ENCODE measurements at places on chromosomes 2 and 18.

- no peak for DNase-seq
These were observed 4.1 kb upstream of the SLC39A10 start for GRCh38 chr2:195652911-195653310.

DNA sequence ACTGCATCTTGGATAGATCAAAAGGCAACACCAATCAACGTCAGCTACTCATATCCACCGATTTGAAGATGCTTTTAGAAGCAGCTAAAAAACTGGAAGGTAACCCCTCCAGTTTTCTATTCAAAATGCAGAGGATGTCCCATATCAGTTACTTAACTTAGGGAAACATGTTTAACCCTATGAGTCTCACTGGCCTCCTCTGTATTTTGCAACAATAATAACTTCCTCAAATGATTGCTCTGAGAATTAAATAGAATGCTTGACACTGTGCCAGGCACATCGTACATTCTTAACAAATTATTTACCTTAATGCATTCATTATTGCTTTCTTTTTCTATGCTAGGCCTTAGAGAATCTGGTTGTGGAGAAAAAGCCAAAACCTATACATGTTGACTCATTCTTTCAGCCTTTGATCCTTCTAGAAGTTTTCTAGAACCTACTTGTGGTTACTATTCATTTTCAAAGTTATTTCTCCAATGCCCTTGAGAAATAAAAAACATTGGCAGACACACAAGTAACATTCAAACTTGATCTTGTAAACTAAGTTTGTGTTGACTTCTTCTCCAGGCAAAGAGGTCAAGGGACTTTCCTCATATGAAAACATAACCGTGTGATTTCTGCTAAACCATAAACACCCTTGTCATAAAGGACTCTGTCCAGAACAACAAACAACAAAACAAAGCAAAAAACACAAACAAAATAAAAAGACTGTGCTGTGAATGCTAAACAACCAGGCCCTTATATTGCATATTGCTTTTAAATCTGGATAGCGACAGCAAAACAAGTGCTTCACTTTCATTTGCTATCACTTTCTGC lies 4.6 kb downstream of the DOCK10 start:
- DNase-seq = no peak

- no peak for DNase-seq
These were observed 227.9 kb downstream of the CDH2 start for GRCh38 chr18:27948986-27949385.

GRCh38 chr2:17160594-17160993 lies 357.6 kb downstream of the RAD51AP2 start:
- no peak for DNase-seq

GRCh38 chr2:236576953-236577352 lies 7.3 kb downstream of the ACKR3 start:
- DNase-seq = no peak

DNA sequence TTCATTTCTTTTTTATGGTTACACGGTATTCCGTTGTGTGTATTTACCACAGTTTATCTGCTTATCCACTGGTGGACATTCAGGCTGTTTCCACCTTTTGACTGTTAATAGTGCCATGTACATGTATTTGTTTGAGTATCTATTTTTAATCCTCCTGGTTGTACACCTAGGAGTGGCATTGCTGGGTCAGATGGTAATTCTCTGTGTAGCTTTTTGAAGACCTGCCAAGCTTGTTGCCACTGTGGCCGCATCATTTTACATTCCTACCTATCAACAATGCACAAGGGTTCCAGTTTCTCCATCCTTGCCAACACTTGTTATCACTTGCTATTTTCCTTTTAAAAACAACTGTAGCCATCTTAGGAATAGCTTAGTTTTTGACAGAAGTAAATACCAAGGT lies 13.3 kb downstream of the MPHOSPH10 start:
- DNase-seq = no peak

DNA sequence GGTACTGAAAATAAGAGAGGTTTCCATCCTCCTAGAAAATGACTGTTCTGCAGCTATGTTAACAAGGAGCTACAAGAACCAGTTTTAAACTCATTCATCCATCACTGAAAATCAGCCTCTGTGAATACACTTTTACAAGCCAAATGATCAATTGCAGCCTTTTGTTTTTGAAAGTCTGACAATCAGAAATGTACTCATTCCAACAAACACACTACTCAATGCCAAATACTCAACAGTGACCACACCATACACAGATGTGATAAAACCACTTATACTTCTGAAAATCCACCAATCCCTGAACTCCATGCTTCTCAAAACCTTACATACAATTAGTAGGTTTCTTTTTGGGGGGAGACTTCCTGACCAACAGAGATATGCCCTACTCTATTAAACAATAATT lies 663.9 kb upstream of the CHAC2 start:
- no peak for DNase-seq

- DNase-seq = no peak
These were observed 1.1 kb downstream of the MYCN start for GRCh38 chr2:15941481-15941850.

DNA sequence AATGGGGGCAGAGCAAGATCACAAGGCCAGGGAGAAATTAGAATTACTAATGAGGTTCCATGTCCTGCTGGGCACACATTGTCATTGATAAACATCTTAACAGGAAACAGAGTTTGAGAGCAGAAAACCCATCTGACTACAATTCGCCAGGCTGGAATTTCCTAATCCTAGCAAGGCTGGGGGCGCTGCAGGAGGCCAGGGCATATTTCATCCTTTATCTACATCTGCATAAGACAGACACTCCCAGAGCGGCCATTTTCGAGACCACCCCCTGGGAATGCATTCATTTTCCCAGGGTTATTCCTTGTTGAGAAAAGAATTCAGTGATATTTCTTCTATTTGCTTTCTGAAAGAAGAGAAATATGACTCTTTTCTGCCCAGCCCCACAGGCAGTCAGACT lies 152.7 kb downstream of the SUCLG1 start:
- DNase-seq = no peak

GRCh38 chr2:234747032-234747431 lies 204.8 kb upstream of the SH3BP4 start:
- DNase-seq = no peak

DNA sequence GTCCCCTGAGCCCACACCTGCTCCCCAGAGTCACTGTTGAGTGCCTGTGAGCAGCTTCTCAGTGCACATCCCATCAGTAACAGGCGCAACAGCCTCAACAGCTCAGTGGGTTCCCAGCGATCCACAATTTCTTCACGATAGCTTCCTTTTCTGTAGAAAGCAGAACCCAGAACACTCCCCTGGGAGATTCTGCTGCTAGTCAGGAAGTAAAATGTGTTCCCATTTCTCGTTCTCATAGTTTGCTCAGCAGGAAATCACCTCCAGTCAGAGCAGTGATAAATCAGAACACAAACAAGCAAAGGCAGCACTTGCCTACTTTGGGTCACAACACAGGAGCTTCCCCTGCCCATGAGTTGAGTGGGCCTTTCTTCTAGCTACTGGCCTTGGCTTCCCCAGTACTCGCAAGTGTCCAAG lies 48.9 kb upstream of the ATG16L1 start:
- no peak for DNase-seq

DNA sequence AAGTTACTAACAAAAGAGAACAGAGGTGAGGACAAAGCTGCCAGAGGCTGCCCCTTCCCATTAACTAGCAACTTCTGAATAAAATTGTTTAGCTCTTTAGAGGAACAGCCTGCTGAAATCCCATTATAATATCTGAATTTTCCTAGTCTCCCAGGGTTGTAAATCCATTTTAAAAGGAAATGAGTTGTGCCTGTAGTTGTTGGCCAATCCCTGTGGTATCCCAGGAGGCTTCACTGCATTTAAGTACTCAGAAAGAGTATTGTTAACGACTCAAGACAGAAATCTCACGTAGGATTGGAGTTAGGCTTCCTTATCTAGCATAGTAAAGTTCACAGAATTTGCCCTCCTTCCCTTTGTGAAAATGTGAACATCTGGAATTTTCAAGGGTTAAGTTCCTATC lies 8.9 kb downstream of the LAPTM4A start:
- DNase-seq = no peak

DNA sequence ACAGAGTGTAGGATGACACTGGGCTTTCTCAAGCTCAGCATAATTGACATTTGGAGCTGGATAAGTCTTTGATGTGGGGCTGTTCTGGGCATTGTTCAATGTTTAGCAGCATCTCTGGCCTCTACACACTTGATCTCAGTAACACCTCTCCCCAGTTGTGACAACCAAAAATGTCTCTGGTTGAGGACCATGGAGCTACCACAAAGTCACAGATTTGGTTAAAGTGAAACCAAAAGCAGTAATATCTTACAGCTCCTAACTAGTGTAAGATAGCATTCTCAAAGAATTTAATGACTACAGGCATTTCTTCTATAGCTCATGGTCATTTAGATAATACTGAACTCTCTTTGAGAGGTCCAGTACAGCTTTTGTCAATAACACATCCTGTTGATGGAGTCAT lies 23.4 kb upstream of the PAX3 start:
- no peak for DNase-seq

- DNase-seq = no peak
These were observed 85.2 kb upstream of the ITGA4 start for GRCh38 chr2:181371782-181372645.

GRCh38 chr18:61921621-61922235 lies 28.9 kb upstream of the RNF152 start:
- no peak for DNase-seq

DNA sequence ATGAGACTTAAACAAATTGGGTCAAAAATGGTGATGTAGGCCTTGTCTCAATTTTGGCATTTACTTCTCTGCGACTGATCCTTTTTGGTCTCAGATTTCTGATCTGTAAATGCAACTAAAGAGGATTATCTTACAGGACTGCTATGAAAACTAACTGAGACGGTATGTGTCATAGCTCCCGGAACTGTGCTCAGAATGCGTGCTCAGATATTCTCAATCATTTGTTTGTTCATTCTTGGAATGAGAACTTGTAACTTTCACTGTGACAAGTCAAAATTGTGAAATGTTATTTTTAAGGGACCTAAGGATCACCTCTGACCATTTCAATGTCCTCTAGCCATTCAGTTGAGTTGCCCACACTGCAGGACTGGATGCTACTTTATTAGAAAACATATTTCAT lies 498.2 kb upstream of the PIK3C3 start:
- DNase-seq = no peak

DNA sequence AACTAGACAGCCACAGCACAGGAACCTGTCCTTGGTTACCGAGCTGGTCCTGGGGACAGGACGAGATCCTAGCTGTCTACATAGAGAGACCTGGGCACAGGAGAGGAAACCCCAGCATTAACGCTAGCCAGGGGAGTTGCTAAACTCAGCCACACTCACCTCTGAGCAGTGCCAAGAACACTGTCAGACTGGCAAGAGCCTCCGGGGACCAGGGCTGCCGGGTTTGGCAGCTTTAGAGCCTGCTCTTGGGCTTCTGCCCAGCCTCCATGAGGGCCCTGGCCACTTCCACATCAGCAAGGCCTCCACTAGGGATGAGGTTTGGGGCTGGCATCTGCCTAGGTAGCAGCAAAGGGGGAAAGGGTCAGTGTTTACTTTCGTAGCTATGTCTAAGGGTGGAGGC lies 6.7 kb downstream of the TMBIM1 start:
- no peak for DNase-seq

- no peak for DNase-seq
These were observed 422.8 kb downstream of the SETBP1 start for GRCh38 chr18:45103319-45104048.

Measured in central memory CD4-positive, alpha-beta T cell (primary cell).